WTC11 (cell line): ENCODE measurements at places on chromosomes 3 and 15.
A peak's percentile ranks its signal among the peaks of the same experiment; 100 is the strongest.

DNA sequence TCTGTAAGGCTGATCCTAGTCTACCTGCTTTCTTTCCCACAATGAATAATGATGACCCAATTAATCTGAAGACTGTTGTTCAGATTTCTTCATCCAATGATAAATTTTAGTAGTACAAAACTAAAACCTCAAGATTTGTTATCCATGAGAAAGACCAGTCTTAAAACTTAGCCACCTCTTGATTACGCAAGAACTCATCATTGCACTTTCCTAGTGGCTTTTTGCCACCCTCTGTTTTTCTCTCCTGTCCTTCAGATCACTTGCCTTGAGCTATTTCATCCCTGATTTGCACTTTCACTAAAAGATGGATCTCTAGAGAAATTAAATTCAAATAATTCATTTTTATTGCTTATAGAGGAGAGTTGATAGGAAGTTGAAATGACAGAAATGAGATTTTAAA, 142.7 kb upstream of the RBMS3 start:
- no peak for DNase-seq

GRCh38 chr15:90071220-90071807, 31.0 kb downstream of the IDH2 start:
- DNase-seq = peak; percentile 48

DNA sequence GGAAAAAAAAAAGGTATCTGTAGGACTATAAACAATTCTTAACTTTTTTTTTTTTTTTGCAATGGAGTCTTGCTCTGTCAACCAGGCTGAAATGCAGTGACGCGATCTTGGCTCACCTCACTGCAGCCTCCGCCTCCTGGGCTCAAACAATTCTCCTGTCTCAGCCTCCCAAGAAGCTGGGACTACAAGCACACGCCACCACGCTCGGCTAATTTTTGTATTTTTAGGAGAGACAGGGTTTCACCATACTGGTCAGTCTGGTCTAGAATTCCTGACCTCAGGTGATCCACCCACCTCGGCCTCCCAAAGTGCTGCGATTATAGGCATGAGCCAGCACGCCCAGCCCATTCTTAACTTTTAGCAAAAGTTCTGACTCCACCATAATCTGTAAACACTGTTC, 50.5 kb downstream of the TRPM7 start:
- DNase-seq = no peak

DNA sequence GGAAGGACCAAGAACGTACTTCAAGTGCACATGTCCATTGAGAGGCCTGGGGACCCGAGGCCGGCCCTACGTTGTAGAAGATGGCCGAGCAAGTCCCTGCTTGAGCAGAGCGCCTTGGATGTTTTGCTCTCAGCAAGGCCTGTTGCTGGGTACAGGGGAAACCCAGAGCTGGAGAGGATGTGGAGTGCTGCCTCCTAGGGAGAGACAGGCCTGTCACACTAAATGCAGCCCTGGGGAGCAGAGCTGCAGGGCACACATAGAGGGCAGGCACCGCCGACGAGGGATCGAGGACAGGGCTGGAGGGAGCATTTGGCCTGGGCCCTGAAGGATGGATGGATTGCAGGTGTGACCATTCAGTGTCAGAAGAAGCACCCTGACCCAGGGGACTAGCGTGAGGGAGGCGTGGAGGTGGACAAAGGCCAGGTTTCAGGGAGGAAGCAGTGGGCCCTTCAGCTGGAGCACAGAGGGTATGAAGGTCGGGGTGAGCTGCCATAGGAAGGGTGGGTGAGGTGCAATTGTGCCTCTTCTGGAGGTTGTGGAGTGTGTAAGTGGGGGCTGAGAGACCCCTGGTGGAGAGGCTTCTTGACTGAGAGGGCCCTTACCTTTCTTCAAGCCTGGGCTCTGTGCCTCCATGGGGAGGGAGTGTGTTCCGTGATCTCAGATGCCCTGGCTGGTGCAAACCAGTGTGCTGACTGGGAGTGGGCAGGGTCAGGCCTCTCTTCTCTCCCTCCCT, 142.4 kb downstream of the CHDH start:
- DNase-seq = no peak

DNA sequence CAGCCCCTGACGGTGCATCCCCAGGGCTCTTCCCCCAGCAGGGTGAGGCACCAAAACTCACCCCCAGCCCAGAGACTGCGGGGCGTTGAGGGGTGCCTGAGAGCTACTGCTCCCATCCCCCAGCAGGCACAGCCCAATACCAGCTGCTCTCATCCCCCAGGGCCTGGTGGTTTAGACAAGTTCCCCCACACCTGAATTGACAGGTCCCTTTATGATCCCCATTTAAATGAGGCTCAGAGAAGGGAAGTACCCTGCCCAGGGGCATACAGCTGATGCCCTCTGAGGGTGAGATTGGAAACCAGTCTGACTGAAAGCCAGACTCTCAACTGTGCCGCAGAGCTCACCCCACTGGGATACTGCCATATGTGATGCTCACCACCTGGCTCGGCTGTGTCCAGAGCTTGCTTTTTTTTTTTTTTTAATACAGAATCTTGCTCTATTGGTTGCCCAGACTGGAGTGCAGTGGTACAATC, 20.1 kb downstream of the DUSP7 start:
- DNase-seq = no peak

GRCh38 chr15:85667491-85668424, 127.0 kb downstream of the KLHL25 start:
- DNase-seq = no peak

DNA sequence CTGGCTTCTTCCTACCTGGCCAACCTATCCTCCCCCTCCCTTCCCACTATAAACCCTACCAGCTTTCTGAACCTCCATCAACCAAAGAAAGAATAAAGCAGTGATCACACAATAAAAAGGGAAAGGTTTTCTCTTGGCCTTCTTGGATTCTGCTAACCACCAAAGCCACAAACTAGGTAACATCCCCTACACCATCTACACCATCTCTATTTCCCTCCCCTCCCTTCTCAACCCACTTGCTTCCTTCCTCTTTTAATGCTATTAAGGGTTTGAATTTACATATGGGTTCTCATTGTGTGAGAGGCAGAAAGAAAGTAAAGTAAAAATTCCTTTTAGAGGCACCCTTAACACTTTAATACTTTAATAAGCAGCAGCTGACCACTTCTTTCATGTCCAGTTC, 25.8 kb upstream of the RSL24D1 start:
- DNase-seq = no peak

- DNase-seq = no peak
Measured at GRCh38 chr3:77179762-77180161, 139.9 kb downstream of the ROBO2 start.

- DNase-seq = no peak
Measured at GRCh38 chr3:5115506-5116162, 6.5 kb upstream of the ARL8B start.

DNA sequence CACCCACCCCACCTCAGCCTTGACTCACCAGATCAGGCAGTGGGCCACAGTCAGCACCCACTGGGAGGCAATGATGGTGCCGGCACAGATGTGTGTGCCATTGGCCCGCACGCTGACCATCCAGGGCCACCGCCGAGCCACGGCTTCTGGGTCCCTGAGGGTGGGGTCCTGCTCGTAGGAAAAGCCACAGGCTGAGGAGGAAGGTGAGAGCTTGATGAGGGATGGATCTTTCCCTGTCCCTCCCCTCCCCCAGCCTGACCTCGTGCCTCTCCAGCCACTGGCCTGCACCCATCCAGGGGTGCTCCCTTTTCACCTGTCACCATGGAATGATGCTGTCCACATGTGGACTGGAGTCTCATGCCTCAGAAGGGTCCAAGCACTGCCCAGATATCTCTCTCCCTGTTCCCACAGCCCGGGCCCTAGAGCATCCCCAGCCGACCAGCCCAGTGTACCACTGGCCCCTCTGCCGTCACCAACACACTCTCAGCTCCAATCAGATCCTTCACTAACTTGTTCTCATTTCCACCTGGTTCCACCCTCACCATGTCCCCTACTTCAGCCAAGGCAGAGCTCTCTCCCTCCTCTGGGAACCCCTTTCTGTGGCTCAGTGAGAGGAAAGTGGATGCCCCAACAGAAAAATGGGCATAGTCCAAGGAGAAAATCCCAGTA, 2.0 kb downstream of the PRSS50 start:
- DNase-seq = no peak

GRCh38 chr3:124351430-124352148, 359.7 kb upstream of the ROPN1 start:
- DNase-seq = peak; percentile 26

DNA sequence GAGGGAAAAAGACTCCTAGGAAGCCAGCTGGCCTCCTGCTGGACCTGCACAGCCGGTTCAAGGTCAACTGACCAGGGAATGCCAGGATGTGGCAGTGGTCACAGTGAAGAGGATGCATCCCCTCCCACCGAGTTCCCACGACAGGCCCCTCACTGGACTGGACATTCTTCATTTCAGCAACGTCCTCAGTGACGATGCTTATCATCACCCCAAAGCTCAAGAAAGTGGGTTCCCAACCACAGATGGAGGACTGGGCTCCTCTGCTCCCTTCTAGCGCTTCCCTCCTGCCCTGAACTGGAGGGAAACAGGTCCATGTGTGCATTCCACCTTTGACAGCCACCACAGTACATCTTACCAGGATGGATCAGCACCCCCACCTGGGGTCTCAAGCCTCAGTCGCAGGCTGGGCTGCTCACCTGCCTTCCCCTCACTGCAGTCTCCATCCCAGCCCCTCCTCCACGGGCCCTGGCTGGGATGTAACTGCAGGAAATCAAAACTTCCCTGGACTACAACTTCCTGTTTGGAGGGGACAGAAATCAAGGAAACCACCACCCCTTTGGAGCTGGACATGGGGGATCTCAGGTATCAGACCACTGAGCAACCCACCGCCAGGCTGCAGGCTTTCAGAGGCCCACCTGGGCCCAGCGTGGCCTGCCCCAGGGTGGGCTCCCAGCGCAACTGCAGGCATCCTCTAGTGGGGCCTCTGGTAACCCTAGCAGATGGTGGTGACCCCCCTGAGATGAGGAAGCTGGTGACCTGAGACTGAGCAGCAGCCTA, 7.3 kb downstream of the CALML4 start:
- no peak for DNase-seq

DNA sequence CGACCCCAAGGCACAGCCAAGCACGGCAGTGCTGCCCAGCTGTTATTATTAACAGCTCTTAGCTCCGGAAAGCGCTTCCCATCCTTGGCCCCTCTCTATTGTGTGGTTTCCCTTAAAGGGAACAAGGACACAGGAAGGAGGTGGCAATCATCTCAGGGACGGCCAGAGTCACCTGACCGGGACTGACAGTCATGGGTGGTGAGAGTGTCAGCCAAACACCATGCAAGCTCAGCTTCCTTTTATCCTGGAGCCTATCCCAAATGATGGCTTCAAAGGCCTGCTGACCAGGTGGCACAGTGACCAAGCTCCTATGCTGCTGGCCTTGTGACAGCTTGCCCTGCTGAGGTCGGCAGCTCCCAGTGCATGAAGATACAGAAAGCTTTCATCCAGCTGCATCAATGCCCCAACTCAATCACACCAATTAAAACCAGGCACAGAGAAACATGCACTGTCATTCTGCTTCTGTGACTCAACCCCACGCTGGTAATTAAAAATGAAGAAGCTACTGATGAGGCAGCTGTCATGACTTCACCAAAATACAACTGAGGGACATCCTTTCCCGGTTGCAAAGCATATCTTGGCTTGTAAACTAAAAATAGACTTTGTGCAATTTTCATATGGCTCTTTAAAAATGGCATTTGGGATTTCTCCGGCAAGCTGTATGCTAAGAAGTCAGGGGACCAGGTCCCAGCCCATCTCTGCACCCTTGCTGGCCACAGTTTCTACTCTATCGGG, 34.0 kb downstream of the PCSK6 start:
- no peak for DNase-seq

GRCh38 chr15:95290176-95290974, 1040.1 kb upstream of the NR2F2 start:
- no peak for DNase-seq

- no peak for DNase-seq
Measured at GRCh38 chr3:118977118-118977517, 57.5 kb downstream of the IGSF11 start.

GRCh38 chr15:81195339-81195864, 1.3 kb upstream of the IL16 start:
- DNase-seq = no peak

GRCh38 chr15:61092361-61093157, 136.5 kb downstream of the RORA start:
- DNase-seq = no peak

- peak; percentile 36 for DNase-seq
Measured at GRCh38 chr15:63601026-63601703, 4.0 kb downstream of the FBXL22 start.

DNA sequence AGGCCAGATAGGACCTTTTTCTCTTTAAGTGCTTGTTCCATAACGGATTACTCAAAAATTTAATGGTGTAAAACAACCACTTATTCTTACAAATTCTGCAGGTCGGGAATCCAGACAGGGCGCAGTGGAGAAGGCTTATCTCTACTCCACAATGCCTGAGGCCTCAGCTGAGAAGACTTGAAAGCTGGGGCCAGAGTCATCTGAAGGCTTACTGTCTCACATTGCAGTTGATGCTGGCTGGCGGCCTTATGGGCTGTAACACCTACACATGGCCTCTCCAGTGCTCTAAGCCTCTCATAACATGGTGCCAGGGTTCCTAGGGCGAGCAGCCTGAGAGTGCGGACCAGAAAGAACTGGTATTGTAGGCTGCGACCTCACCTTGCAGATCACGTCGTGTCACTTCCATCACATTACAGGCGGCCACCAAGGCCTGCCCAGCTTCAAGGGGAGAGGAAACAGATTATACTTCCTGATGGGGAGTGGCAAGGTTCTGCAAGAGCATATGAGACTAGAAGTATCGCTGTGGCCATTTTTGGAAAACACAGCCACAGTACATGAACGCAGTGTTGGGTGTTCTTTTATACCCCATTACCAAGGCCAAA, 32.4 kb downstream of the CMTM7 start:
- DNase-seq = no peak

DNA sequence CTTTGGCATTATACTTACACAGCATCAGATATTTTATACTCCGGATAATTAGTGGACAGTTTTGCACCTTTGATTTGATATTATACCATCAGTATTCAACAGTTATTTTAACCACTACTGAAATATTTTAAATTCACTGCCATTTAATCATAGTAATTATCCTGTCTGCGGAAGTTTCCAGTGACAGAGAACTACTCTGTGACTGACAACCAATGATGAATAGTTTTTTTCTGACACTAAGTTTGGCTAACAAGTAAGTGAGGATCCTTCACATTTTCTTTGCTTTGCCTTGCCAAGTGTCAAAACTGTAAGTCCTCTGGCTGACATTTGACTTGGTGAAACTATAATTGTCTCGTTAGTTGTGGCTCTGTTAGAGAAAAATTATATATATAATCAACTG, 30.5 kb upstream of the GOLGA8B start:
- DNase-seq = no peak

- no peak for DNase-seq
Measured at GRCh38 chr3:113250566-113250965, 39.2 kb downstream of the BOC start.

DNA sequence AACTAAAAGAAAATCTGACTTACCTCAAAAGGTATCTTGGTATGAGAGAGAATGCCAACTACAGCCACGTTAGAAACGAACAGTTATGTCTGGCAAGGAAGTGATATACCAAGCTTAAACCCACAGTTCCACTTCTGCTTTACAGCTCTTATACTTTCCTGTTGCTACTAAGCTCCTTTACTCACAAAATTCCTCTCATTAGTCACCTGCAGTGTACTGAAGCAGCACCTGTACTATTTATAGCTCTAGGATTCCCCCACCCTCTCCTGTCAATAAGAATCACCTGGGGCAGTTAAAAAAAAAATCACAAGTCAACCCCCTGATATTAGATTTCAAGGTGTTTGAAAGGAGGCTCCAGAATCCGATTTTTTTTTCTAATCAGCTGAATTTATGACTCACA, 2.9 kb upstream of the TMEM266 start:
- no peak for DNase-seq
